NCI-H774 (cell line): ENCODE measurements at places on chromosomes 12 and 14.

GRCh38 chr12:81174664-81175063, 96.8 kb downstream of the ACSS3 start:
- DNase-seq = no peak

DNA sequence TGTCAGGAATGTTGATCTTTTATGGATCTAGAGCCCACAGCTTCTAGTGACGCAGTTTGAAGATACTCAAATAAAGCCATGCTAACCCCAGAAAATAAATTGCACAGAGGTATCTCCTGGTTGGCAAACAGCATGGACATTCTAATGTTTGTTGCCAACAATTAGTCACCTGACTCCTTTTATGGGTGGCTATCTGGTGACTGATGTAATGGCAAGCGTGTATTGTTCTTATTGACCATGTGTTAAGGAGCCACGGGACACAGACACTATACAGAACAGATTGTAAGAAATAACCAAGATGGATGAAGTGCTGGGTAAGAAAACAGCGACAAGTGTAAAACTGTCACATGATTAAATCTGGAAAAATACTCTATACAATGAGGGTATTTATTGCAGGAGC, 401.3 kb upstream of the PDE3A start:
- DNase-seq = no peak

DNA sequence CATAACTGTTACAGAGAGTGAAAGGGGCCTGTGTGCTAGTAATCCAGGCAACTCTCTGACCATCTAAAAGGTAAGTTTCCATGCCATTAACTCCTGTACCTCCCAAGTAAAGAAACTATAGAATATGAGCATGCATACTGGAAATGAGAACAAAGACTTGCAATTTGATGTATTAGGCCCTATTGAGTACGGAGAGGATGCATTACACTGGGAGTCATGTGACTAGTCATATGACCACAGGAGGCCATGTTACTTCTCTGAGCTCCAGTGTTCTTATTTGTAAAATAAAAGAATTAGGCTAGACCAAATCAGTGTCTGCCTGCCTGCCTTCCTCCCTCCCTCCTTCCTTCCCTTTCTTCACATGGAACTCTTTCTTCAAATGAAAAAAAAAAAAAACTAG, 440.1 kb upstream of the CCDC196 start:
- no peak for DNase-seq

- DNase-seq = no peak
Measured at GRCh38 chr12:77122236-77122635, 56.9 kb upstream of the E2F7 start.

GRCh38 chr14:61661471-61662400, 33.6 kb upstream of the HIF1A start:
- no peak for DNase-seq

DNA sequence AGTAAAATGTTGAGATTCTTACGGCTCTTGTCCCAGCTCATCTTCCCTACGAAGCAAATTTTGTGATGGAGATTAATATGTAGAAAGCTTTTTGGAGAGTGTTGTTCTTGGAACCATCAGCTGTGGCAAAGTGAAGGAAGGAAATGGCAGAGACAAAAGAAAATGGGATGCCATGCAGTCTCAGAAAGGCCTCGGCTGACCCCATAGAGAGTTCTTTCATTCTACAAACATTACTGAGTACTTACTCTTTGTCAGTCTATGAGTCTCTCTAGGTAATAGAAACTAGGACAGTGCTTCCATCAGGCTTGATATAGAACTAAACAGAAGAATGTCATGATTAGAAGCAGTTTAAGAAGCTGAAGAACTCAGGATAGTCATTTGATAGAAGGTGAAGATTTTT, 134.1 kb downstream of the PLEKHA5 start:
- DNase-seq = no peak

GRCh38 chr14:50784683-50785456, 46.1 kb downstream of the NIN start:
- DNase-seq = no peak

GRCh38 chr12:71152851-71153250, 4.9 kb downstream of the TSPAN8 start:
- no peak for DNase-seq

GRCh38 chr14:73610687-73611086, 1.6 kb upstream of the ACOT6 start:
- DNase-seq = no peak

- no peak for DNase-seq
Measured at GRCh38 chr12:14696265-14696741, at the start of gene GUCY2C. Gene GUCY2C (minus strand): TSS chr12:14696599. CDS start chr12:14696448, 151 bp downstream.

DNA sequence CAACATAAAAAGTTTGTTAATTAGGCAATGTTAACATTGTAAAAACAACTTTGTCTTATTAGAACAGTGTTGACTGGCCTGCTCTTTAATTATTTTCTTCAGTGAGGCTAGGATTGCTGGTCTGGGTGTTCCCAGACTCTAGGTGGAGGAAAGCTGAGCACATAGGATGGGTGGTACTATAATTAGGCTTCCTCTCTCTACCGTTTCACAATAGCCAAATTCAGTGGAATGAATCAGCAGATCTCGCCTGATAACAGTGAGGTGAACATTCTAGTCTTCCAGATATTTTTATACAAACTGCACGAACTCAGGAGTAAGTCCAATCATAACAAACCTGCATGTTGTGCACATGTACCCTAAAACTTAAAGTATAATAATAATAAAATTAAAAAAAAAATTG, 11.9 kb downstream of the PTGDR start:
- no peak for DNase-seq

DNA sequence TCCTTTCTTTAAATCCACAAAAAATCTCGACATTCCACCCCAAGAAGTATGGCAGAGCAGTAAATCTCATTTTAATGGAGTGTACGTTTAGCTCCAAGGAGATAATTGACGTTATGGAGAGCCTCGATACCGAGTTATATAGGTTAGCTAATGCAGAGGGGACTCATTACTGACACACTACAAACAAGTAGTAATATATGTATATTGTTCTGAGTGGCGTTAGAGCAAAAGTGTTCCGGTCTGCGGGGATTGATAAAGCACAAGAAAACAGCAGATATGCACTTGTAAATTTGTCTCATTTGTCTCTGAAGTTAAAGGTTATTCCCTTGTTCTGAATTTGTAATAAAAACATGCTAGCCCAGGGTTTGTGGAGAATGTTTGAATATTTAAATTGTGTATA, 84.1 kb downstream of the BCL11B start:
- no peak for DNase-seq

DNA sequence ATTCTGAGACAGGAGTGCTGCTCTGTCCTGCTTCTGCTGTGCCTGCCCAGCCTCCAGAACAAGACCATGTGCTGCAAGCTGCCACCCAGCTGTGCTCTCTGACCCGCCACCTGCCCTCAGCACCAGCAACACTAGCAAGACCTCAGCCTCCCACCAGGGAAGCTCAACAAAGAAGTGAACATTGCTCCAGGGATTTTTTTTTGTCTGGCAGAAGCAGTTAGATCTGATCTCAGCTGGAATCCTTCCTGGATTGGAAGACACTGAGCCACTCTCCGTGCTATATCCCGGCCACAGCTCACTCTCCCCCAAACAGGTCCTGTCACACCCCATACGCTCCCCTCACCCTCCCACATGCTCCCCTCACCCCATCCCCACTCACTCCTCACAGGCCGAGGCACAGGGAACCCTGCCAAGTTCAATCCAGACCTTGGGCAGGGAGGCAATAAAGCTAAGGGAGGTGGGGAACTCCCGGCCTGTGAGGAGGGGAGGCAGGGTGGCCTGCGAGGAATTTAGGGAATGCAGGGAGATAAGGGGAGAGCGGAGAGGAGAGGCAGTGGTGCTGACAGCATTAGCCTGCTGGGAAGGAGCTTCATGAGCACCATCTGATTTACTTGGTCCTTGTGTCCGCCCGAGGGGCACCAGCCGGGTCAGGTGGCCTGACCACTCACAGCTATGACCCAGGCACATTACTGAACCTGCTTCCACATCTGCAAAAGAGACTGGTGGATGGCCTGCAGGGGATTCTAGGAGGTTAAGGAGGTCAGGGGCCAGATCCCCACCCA, 29.7 kb downstream of the CCDC85C start:
- DNase-seq = peak; percentile 4

GRCh38 chr14:68548194-68549076, 244.4 kb downstream of the ZFP36L1 start:
- no peak for DNase-seq

DNA sequence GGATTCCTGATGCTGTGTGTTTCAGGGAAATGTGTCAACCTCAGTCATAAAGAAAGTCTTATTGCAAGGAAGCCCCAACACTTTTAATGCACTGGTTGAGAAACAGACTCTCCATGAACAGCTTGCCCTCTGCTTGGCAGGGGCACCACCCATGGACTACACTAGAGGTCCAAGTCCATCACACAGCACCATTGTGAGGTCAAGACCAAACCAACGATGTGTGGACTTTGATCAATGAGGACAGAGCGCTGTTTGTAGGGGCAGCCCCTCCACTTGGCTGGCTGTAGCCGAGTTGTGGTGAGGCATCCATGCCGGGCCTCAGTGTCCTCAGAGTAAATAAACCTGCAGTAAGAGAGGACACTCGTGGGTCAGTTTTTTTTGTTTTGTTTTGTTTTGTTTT, 29.8 kb downstream of the ZFYVE21 start:
- no peak for DNase-seq

GRCh38 chr12:75711271-75711670, 199.9 kb upstream of the KRR1 start:
- DNase-seq = no peak

- no peak for DNase-seq
Measured at GRCh38 chr14:55864890-55865655, 253.1 kb upstream of the PELI2 start.

- DNase-seq = no peak
Measured at GRCh38 chr12:38162708-38163441, 153.7 kb upstream of the ALG10B start.

DNA sequence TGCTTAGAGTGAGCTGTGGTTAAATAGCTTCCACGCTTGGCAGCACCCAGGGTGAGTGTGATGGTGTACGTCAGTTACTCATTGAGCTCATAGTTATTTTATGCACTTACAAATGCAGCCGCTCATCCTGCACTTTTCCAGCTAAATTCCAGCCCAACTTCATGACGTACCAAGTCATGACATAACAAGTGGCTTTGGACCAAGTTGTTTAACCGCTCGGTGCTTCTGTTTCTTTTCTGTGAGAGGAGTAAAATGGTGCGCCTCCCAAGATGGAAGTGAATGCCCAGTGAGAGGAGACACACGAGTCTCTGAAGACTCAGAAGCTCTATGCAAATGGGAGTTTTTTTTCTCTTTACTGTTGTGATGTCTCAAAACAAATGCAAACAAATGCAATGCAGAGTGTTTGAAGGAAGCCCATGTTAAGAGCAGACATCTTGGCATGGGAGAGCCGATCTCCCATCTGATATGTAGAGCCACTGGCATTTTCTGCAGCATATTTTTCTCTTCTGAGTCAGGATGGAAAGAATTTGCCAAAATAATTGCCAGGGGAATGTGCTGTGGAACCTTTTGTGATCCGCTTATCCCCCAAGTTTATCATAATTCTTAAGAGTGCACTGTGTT, 72.2 kb downstream of the FBXW8 start:
- no peak for DNase-seq

DNA sequence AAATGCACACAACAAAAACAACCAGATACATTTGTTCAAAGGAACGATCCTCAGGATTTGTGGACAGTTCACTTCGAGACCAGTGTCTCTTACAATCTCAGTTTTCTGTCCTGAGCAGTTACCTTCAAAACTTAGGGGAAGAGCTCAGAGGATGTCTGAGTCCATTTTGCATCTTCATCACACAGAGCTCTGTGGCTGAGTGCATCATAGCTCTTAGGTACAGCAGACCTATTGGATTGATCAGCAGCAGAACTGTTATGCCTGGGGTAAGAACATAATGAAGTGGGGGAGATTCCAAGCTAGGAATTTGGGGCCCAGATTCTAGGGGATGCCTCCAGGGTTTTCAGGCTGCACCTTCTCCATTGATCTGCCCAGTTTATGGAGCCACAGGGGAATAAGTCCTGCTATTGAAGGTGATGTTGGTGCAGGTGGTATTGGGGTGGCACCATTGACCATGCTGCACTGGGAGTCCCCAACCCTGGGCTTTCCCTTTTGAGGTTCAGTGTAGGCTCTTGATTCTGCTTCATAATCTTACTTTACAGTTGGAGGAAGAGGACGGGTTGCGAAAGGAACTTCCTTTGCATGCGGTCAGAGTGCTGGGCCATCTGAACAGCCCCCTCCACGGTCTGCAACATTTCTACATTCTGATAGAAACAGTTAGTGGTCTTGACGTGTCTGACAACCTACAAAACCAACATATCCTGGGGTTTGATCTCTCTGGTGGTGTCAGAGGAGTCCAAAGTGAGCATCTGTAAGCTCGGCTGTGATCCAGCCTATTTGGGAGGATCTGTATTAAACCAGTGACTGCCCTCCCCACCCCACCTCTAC, 112.8 kb downstream of the CHST11 start:
- DNase-seq = no peak

DNA sequence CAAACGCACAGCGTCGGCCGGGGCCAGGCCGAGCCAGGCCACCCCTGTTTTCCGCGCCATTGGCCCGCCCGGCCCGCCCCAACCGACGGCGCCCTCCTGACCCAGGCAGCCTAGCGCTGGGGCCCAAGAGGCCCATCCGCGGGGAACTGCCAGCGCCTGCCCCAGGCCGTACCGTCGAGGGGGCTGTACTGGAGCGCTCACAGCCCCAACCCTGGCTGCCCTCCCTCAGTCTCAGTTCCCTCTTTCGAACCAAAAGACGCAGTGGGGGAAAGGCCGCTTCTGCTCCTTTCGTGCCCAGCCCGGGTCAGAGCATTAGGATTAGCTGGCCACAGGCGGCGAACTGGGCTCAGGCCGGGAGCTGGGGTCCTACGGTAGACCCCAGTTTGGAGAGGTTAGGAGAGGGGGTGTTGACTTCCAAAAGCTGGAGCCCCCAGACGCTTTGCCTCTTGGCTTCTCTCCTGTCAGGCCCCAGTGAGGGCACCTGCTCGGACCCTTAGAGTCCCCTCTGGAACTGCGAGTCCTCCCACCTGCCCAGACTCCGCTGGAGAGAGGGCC, 1.9 kb downstream of the NKX2-1 start:
- DNase-seq = peak; percentile 26

- peak; percentile 50 for DNase-seq
Measured at GRCh38 chr14:37251775-37252174, 54.0 kb downstream of the MIPOL1 start.

DNA sequence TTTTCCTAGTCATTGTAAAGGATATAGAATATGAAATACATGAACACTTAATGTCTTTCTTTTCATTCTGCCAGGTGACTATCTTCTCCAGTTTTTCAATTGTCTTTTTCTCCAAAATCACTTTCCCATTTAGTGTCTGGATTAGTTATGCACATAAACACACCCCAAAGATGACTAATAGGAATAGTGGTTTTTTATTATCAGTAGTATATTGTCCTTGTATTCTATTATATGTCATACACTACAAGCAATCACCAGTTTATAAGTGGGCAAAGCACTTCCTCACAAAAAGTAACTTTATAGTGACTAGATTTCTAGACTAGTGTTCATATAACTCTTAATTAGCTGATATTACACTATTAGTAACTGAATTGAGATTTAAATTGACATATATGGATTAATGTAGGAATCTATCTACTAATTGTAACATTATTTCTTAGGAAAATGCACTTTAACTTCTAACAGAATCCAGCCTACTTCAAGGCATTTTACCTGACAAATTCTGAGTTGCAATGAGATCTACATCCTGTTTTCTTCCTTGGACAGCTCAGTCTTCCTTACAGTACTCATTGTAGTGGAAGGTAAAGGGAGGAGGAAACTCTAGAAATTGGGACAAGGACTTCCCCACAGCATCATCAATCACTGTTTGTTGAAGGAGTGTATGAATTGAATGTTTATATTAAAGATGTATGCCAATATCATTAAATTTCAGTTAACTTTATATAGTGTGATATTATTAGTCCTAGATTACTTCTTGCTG, 186.1 kb upstream of the GARIN2 start:
- DNase-seq = no peak

- no peak for DNase-seq
Measured at GRCh38 chr12:50062728-50063460, 5.5 kb downstream of the ASIC1 start.
